Small intestine (tissue), 16 donors: ENCODE measurements at places on chromosomes 1 and 21.
A peak's percentile ranks its signal among the peaks of the same experiment; 100 is the strongest.

DNA sequence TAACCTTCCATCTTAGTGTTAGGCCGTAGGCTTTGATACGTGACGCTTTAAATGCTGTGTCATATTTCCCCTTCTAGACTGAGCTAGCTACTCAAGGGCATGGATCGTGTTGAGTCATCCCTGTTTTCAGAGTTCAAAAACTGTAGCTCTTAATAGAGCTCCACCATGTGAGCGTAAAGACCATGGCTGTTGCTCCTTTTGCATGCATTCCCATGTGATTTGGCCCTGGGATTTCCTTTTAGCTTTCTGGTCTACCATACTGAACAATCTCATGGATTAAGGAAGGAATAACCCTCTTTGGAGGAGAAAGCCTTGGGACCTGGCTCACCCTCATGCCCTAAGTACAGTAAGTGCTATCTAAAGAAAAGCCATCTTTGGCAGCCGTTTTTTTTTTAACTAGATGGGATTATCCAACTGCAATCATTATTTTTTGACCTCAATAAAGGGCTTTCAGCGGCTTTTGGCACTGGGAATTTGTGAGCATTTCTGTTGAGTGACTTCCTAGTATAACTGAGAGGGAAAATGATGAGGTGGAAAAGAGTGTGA, 76.6 kb downstream of the PLPP3 start:
- DNase-seq, result no peak

DNA sequence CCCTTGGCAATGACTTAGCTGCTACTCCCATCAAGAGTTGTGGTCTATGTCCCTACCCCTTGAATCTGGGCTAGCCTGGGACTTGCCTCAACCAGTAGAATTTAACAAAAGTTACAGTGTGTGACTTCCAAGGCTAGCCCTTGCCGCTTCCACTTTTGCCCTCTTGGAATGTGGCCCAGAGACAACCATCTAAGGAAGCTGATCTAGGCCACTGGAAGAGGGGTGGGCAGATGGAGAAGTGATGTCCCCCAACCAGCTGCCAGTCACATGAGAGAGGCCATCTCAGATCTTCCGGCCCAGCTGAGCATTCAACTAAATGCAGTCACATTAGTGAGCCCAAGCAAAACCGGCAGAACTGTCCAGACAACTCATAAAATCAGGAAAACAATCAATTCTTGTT, 115.1 kb downstream of the TOMM20 start:
- no peak for DNase-seq

- no peak for DNase-seq
Measured at GRCh38 chr1:20998826-20999225, 177.9 kb downstream of the EIF4G3 start.

GRCh38 chr1:203558064-203558760, 64.3 kb downstream of the OPTC start:
- DNase-seq, result no peak

GRCh38 chr1:29621826-29622435, 385.6 kb downstream of the PTPRU start:
- no peak for DNase-seq

- no peak for DNase-seq
Measured at GRCh38 chr1:85576266-85576641, 4.3 kb upstream of the CCN1 start.

DNA sequence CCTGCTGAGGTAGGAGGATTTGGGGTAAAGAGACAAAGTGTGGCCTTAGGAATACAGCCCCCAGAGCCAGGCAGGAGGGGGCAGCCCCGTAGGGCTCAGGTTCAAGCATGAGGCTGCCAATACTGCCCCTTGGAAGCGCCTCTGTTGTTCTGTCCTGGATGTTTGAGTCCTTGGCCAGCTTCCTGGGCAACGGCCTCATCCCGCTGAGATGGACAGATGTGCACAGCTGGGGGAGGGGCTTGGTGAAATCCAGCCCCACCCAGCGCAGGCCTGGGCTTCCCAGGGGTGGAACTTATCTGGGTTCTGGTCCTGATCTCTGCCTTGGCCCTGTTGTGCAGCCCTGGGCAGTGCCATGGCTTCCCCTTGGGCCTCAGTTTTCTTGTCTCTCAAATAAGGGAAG, 34.8 kb upstream of the MAN1C1 start:
- DNase-seq, result no peak

DNA sequence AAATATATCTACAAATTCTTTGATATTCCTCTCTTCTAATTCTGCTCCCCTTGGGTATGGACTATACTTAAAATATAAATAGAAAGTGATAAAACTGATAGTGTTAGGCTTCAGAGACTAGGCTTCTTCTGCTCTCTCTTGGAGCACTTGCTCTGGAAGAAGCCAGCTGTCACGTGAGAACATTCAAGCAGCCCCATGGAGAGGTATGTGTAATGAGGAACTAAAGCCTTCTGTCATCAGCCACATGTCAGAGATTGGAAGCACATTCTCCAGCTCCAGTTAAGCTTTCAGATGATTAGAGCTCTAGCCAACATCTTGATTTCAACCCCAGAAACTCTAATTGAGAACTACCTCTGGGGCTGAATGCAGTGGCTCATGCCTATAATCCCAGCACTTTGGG, 34.3 kb downstream of the XKR8 start:
- DNase-seq, result no peak

DNA sequence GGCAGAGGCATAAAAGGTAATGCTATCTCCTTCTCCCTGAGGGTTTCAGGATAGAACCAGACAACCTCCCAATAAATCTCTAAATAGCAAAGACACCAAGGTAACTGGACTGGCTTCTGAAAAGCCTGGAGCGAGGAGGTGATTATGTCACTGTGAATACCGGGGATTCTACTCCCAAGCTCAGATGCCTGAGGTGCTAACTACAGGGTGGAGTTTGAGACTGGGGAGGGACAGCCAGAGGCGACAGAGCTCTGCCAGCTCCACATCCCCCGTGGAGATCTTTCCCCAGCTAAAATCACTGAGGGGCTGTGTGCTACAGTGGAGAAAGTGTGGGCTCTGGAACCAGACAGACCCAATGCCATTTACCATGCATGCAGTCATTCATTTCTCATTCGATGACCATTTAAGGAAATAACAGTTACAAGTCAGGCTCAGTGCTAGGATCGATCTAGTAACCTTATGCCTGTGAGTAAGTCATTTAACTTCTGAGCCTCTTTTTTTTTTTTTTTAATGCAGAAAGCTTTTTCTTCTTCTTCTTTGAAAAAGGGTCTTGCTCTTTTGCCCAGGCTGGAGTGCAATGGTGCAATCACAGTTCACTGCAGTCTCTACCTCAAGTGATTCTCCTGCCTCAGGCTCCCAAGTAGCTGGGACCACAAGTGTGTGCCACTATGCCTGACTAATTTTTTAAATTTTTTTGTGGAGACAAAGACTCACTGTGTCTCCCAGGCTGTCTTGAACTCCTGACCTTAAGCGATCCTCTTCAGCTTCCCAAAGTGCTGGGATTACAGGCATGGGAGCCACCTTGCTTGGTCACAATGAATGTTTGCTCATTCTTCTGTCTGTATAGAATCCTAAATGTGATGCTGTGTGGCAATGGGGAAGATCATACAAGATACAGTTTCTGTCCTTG, 8.1 kb upstream of the SLC45A3 start:
- DNase-seq, result no peak

GRCh38 chr1:1168451-1169411, 4.9 kb upstream of the TTLL10 start:
- DNase-seq, result peak; percentile 59

DNA sequence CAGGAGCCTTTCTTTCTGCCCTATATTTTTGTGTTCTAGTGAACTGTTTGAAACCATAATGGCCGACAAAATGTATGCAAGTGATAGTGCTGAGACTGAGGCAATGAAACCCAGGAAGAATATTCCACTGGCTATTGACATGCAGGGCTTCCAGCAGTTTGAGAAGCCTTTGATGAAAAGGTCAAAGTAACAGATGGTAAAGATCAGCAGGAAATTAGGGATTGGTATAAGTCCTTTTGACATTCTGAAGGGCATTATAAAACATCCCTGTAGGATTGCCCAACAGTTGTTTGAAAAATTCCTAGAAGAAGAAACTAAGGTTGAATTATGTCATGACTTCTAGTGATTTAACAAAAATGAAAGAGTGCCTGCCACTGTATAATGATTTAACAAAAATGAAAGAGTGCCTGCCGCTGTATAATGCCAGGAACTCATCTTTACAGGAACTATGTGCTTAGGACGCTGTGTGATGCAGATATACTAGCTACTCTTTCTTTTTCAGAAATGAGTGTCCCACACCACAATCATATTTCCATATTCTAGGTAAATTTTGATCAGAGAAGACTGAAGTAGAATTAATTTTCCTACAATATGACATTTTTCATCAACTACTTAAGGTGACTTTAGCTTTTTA, 283.9 kb upstream of the ST6GALNAC5 start:
- DNase-seq, result no peak

DNA sequence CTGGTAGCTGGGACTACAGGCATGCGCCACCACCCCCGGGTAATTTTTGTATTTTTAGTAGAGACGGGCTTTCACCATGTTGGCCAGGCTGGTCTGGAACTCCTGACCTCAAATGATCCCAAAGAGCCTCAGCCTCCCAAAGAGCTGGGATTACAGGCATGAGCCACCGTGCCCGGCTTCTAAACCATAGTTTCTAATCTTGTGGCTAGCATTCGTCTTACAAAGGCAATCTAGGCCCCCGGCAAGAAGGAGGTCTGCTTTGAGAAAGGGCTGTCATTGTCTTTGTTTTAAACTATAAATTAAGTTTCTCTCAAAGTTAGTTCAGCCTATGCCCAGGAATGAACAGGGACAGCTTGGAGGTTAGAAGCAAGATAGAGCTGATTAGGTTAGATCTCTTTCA, 10.3 kb upstream of the L1TD1 start:
- no peak for DNase-seq

DNA sequence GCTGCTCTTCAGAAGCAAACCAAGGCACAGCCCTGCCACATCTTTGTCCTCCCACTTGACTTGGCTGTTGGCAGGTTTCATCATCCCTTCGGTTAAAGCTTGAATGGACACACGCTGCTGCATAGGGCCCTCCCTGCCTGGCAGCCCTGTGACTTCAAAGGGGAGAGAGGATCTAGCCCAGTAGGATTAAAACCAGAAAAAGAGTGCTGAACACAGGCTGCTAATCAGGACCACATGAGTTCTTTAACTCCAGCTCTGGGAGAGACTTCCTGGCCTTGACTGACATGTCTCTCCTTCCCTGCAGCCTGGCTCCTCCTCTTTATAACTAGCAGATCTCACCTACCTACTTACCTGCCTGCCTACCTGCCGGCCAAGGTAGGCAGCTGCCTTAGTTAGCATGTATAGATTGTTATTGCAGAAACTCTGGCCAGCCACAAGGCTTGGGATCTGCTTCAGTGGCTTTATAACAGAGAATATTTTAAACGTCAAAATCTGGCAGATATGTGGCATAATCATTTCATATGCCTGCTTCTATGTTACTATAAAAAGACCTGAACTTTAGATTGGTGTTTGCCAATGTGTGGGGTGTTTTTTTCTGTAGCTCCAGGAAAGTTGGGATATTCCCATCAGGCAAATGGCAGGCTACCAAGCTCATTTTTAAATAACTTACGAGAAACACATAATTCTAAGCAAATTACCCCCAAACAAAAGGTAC, 49.4 kb downstream of the ERG start:
- DNase-seq, result no peak

- no peak for DNase-seq
Measured at GRCh38 chr1:82483146-82483545, 682.4 kb downstream of the ADGRL2 start.

DNA sequence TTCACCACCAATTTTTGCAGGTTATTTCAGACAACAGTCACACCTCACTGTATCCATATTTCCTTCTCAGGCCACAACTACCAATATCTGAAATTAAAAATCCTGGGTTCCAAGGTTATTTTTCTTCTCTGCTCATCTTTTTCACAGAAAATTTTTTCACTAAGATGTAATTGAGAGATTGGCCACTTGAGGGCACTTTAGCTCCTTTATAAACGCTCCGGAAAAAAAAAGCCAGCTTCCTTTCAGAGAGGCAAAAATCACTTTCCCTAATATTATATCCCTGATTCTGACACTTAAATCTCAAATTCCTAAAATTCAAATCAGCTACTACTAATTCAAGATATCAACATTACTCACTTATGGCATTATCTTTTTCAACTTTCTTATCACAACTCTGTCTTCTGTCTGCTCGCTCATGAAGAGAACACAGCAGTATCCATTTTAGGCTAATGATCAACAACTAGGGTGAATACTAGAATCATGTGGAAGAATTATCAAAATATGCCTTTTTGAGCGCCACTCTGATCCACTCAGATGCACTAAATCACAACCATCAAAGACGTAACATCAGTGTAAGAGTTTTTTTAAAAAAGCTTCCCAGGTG, 101.4 kb upstream of the RGS1 start:
- peak; percentile 51 for DNase-seq

- peak; percentile 86 for DNase-seq
Measured at GRCh38 chr1:164183854-164184635, 374.9 kb upstream of the PBX1 start.

DNA sequence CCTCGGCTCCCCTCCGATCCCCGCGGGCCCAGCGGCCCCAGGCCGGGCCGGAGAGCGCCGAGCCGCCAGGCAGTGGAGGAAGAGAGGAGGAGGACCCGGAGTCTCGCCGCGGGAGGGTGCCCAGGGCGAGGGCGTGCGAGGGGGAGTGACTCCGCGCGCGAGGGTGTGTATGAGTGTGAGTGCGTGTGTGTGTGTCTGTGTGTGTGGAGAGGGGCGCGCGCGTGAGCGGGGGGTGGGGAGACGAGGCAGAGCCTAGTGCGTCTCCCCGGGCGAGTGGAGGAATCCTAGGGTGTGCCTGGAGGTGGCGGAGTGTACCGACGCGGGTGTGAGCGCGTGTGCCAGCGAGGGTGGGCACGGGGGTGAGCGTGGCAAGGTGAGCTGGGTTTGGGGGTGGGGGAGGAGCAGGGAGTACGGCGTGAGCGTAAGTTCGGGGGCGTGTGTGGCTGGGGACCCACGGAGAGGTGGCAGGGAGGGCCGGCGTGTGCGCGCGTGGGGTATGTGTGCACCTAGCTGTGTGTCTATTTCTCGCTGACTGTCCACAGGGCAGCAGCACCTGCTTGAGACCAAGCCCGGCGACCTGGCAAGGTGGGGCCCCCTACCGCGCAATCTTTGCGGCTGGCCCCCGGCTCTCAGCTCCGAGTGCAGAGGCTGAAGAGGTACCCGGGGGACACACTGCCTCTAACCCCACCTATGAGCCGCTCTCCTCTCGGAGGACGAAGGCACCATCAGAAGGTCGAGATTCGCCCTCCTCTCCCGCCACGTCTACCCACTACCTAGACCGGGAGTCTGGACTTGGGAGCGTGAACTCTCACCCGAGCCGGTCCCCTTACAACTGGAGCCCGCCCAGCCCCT, 784 bp upstream of the KCND3 start:
- no peak for DNase-seq
